Naive thymus-derived CD8-positive, alpha-beta T cell (primary cell): ENCODE measurements at places on chromosomes 11 and 22.

DNA sequence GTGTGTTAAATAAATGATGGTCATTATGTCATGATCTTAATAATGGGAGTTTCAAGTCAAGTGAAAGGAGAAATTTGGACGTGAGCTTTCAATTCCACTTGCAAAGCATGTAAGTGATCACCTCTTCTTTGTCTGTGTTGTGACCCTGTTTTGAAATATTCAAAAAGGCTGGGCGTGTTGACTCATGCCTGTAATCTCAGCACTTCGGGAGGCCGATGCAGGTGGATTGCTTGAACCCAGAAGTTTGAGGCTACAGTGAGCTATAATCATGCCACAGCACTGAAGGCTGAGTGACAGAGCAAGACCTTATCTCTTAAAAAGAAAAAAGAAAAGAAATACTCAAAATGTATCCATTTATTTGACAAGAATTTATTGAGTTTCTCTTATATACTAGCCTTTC, 32.9 kb upstream of the EED start:
- no peak for DNase-seq

GRCh38 chr11:112525844-112526590, 265.4 kb upstream of the PLET1 start:
- no peak for DNase-seq

GRCh38 chr11:21949763-21950413, 243.0 kb upstream of the ANO5 start:
- no peak for DNase-seq

GRCh38 chr22:49658902-49659280, 168.8 kb downstream of the BRD1 start:
- DNase-seq = no peak

GRCh38 chr11:35949242-35949641, 5.4 kb downstream of the LDLRAD3 start:
- DNase-seq = no peak

- DNase-seq = no peak
Observed at GRCh38 chr11:60145677-60146076, 37.2 kb downstream of the MS4A6A start.

- no peak for DNase-seq
Observed at GRCh38 chr11:74570266-74571061, 21.9 kb upstream of the POLD3 start.

DNA sequence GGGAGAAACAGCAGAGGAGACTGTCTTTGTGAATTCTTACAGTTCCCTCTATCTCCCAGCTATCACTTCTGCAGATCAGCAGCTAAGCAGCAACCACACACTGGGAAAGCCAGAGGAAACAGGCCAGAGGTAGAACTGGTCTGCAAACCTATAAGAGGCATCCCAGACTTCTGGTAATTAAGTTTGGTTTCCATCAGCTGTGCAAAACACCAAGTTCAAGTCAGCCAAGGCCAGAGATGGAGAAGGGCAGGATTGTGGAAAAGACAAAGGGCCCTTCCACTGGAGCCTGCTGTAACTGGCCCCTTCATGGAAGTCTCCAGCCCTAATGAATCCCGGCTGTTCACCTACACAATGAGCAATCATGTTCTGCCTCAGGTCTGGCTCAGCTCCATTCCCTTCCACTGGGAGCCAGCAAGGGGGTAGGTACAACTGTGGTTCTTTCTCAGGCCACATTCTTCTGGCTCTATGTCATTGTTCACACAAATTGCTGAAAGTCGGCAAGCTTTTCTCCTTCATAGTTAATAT, 4.6 kb upstream of the PAMR1 start:
- DNase-seq = no peak

- peak; percentile 89 for DNase-seq
Observed at GRCh38 chr11:67382276-67383136, 9.1 kb upstream of the CLCF1 start.

DNA sequence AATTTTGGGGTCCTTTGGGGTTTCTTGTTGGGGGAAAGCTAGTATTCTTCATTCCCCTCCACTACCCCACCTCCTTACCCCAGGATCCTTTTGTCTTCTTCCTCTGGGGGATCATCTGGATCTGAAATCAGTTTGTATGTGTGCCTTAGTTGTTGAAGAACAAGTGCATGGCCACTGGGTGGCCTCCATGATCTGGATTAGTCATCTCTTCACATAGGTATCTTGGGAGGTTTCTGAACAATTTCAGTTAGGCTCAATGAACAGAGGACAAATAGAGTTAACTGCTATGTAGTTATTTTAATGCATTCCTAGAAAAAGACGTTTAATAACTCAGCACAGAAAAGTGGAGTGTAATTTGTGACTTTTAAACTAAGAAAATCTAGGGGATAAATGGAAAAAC, 7.1 kb upstream of the VWA5A start:
- DNase-seq = no peak

- DNase-seq = no peak
Observed at GRCh38 chr11:113141010-113141409, 173.4 kb upstream of the TTC12 start.

DNA sequence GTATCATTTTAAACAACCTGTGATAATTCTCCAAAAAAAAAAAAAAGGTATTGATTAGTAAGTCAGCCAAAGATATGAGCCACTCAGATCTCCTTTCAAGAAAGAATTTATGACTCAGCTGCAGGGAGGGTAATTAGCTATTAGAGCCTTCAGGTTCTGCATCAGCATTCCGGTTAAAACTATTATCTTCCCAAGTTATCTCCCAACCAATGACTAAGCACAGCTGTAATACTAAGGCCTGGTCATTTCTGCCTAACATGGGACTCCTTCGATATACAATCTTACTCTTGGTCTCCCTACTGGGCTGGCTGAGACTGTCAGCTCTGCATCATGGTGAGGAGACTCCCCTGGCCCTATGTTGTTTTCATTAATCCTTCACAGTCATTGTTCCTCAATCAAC, 60.4 kb downstream of the SBF2 start:
- DNase-seq = no peak

GRCh38 chr11:75246671-75247350, 6.2 kb downstream of the TPBGL start:
- DNase-seq = no peak

GRCh38 chr11:4606231-4607015, 1.6 kb downstream of the TRIM68 start:
- DNase-seq = no peak

- DNase-seq = no peak
Observed at GRCh38 chr11:64410404-64410734, 51.4 kb downstream of the RPS6KA4 start.

- no peak for DNase-seq
Observed at GRCh38 chr11:126841999-126842398, 158.6 kb downstream of the KIRREL3 start.

DNA sequence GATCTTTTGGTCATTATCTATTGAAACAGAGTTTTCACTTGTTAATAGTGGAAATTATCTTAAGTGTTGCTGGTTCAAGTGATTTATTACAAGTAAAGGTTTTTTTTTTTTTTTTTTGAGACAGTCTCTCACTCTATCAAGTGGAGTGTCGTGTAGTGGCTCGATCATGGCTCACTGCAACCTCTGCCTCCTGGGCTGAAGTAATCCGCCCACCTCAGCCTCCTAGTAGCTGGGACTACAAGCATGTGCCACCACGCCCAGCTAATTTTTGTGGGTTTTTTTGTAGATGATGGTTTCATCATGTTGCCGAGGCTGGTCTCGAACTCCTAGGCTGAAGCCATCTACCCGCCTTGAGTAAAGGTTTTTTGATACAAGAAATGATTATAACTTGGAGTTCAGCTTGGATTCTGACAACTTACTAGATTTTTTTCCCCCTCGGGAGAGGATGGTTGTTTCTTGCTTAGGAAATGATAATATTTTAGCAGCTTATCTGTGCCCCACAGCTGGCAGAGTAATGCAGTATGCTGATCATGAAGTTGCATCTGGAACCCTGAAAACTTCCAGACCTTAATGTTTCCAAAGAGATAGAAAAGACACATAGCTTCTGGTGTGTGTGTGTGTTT, 68.9 kb downstream of the MTMR3 start:
- DNase-seq = no peak

GRCh38 chr11:15199693-15200092, 85.0 kb downstream of the INSC start:
- no peak for DNase-seq

GRCh38 chr11:96579656-96580055, 189.8 kb downstream of the JRKL start:
- no peak for DNase-seq

DNA sequence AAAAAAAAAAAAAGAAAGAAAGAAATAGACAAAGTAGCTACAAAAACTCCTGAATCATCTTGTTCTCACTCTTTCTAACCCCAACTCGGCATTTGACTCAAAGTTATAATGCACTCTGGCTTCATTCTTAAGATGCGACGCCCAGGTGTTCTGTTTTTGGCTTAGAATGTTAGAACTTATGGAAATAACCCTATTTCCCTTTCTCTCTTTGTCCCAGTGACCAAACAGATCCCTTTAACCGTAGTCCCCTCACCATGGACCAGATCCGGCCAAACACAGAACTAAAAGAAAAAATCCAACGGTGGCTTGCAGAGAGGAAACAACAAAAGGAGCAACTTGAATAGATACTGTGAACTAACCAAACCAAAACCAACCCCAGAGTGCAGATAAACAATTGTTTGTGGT, 5.3 kb upstream of the ATP5MG start:
- DNase-seq = no peak

DNA sequence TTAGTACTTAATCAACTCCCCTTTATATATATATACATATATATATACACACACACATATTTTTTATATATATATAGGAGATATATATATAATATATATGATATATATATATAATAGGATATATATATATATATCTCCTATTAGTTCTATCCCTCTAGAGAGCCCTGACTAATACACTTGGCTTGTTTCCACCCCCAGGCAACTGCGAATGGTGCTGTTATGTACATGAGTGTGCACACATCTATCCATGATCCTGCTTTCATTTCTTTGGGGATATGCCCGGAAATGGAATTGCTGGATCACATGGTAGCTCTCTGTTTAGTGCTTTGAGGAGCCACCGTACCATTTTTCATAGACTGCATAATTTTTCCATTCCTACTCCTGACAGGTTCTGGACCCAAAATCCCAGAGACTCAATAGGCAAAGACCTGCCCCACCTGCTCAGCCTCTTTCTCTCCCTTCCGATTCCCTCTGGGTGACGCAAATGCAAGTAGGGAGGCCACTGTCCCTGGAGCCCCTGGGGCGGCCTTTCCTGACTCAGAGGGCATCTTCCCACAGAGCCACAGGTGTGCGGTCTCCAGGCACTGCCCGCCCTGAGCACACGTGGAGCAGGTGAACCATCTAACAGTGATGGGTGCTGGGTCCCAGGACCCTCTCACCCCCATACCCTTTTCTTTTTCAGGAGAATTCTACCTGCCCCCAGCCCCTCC, 12.0 kb downstream of the FGF3 start:
- no peak for DNase-seq

GRCh38 chr22:20536590-20537324, 29.3 kb downstream of the MED15 start:
- DNase-seq = no peak

DNA sequence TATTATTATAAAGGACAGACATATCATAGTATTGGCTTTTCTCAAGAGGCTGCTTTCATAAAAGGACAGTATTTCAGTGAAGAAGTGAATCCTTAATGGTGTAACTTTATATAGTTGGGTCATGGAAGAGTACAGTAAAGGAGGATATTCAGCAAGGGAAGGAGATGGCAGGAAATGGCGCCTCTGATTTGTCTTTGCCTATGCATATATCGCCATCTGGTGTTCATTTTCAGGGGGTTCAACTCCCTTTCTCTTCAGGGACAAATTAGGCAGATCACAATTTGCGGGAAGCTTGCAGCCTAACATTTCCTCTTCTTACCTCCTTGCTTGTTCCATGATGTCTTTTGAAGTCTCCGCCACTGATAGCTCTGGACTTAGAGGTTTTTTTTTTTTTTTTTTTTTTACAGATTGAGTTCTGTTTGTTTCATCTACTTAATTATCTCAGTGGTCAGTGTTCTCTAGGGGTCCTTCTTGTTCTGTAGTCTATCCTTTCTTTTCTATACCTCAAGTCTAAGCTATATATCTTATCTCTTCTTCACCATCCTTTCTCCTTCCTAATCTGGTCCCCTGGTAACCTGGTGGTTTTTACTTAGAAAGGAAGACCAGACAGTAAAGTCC, 21.8 kb upstream of the RRM1 start:
- no peak for DNase-seq

DNA sequence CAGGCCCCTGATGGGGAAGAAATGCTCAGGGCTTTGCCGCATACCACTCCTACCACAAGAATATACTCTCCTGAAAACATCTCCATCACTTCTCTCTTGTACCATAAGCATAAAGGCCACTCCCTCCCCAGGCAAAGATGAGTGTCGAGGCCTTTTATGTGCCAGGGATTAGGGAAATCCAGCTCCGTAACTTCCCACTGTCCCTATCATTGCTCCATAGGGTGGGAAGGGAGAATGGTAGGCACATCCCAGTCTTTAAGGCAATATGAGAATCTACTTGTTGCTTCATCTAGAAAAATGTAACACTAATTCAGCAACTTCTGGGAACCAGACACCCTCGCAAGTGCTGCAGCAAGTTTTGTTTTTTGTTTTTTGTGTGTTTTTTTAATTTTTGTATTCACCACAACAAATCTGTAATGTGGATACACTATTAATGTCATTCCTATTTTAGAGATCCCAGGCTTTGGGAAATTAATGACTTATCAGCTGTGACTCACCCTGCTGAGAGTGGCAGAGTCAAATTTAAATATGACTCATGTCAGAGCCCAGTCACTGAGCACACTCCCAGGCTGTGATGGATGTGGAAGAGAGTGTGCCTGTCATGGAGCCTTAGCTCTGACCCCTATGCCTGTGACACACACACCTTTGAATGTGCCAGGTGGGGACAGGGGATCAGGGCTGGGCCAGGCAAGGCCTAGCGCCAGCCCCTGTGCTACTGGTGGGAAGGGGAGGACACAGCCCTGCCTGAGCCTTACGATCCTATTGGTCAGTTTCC, 23.4 kb downstream of the PANX1 start:
- no peak for DNase-seq

- DNase-seq = no peak
Observed at GRCh38 chr11:120384476-120384875, 48.3 kb downstream of the ARHGEF12 start.

DNA sequence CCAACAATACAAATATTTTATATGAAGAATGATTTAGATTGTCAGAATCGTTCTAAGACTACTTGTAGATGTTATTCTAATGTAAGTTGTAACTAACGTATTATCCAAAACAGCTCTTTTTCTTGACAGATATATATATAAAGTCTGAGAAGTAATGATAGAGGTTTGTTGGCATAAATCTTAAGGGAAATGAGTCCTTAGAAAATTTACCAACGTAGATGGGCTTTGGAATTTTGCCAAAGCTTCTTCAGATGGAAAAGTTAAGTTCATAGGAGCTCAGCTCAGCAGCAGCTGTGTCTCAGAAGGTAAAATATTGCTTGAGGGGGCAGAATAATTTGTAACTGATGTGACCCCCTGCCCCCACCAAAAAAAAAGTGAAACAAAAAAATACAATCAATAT, 66.7 kb downstream of the BID start:
- no peak for DNase-seq

DNA sequence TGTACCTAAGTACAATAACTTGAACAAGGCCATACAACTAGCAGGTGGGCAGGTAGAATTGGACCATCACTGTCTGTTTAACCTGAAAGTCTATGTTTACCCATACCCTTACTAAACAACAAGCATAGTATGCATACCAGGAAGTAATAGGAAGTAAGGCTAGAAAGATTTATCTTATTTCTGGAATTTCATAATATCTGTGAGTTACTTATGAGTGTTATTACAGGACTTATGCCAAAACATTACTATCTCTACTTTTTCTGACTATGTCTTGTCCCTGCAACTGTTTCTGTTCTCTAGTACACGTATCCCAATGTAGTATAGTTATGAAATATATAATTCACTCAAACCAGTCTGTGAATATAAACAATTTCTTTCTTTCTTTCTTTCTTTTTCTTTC, 1400.8 kb upstream of the TENM4 start:
- no peak for DNase-seq

GRCh38 chr11:32333320-32333991, 101.9 kb downstream of the WT1 start:
- no peak for DNase-seq
